Stimulated activated CD8-positive, alpha-beta memory T cell treated with anti-CD3 and anti-CD28 coated beads, Interleukin-4, amount 100 ng/mL, for 48 hours (primary cell): ENCODE measurements at places on chromosomes 6 and 20.

- peak; percentile 72 for DNase-seq
Observed at GRCh38 chr20:17617212-17617867, 47.5 kb downstream of the DSTN start.

- DNase-seq, result no peak
Observed at GRCh38 chr6:125804264-125804663, 13.5 kb downstream of the NCOA7 start.

- DNase-seq, result no peak
Observed at GRCh38 chr20:61099806-61100205, 152.3 kb upstream of the CDH4 start.

- DNase-seq, result no peak
Observed at GRCh38 chr6:154337406-154338005, 19.1 kb downstream of the IPCEF1 start.

DNA sequence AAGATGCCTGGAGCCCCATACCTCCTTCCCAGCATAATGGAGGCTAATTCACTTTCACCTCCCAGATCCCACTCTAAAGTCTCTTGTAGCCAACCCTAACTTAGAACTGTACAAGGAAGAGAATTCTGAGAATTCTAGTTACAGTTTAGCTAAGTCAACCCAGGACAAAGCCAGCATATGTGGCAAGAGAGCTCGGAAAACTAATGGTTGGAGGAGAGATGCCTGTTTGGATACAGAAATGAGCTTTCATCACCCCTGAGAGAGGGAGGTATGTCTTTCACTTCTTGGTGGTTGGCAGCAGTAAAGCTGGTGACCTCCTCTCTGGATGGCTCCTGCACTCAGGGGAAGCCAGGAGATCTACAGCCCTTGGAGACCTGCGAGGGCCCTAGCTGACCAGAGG is 252.6 kb upstream of the SUPT3H start:
- no peak for DNase-seq

DNA sequence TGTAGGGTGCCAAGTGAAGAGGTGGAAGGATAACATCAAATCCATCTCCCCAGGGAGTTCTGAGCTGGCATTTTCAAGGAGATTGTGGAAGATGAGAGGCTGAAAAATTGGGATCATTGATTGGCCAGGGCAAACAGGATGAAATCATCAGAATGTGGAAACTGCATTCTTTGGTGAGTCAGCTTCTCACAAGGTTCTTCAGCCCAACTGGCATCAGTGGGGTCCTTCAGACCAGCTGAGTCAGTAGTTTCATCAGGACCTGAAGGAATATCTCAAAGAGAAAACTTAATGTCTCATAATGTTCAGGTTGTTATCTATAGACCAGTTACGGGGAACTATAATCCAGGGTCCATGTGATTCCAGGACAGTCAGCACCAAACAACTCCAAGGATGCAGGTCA is 195.8 kb downstream of the HAO1 start:
- DNase-seq, result no peak

GRCh38 chr6:15441215-15441868 is 195.5 kb downstream of the JARID2 start:
- no peak for DNase-seq

- DNase-seq, result no peak
Observed at GRCh38 chr20:11067359-11067758, 393.6 kb upstream of the JAG1 start.

- DNase-seq, result no peak
Observed at GRCh38 chr6:132130626-132131298, 179.6 kb upstream of the CCN2 start.

DNA sequence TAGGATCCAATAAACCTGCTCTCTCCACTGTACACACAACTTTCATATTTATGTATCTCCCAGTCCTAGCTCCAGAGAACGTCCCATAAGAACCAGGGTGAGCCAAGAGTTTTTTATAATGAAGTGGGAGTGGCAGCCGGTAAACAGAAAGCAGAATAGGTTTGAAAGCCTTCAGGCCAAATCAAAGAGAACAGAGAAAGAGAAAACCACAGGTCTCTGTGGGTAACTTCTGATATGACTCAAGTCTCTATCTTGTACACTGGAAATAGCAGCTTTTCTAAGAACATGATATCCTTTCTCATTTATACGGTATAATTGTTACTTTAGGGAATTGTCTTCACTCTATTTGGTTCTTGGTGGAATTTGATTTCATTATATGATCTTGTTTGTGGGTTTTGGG is 273.6 kb downstream of the PACRG start:
- DNase-seq, result no peak

- DNase-seq, result no peak
Observed at GRCh38 chr6:15620611-15621010, 42.2 kb downstream of the DTNBP1 start.

GRCh38 chr6:158499601-158500000 is 60.3 kb upstream of the TMEM181 start:
- no peak for DNase-seq

GRCh38 chr6:134519465-134519864 is 201.6 kb upstream of the SGK1 start:
- no peak for DNase-seq

GRCh38 chr20:19995220-19995863 is 21.8 kb upstream of the NAA20 start:
- peak; percentile 34 for DNase-seq
